T-helper 2 cell treated with Interferon-gamma antibody and Interleukin-4, amounts not matched to agents 5 μg/mL and 100 μg/mL, for 36 hours (primary cell): ENCODE measurements at places on chromosomes 3 and 15.

DNA sequence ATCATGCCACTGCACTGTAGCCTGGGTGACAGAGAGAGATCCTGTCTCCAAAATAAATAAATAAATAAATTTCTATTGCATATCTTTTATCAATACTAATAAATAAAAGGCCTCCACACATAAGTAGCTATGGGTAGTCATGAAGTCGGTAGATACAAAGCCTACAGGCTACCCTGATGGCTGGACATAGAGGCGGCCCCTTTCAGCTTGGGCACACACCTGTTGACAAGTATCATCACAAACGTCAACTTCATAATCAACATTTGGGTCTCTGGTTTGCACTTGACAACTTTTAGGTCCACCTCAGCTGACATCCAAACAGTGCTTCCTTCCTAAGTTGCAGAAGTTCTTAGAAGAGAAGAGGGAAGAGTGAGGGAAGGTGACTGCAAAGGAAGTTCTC lies 53.4 kb downstream of the ITGA11 start:
- DNase-seq: no peak

DNA sequence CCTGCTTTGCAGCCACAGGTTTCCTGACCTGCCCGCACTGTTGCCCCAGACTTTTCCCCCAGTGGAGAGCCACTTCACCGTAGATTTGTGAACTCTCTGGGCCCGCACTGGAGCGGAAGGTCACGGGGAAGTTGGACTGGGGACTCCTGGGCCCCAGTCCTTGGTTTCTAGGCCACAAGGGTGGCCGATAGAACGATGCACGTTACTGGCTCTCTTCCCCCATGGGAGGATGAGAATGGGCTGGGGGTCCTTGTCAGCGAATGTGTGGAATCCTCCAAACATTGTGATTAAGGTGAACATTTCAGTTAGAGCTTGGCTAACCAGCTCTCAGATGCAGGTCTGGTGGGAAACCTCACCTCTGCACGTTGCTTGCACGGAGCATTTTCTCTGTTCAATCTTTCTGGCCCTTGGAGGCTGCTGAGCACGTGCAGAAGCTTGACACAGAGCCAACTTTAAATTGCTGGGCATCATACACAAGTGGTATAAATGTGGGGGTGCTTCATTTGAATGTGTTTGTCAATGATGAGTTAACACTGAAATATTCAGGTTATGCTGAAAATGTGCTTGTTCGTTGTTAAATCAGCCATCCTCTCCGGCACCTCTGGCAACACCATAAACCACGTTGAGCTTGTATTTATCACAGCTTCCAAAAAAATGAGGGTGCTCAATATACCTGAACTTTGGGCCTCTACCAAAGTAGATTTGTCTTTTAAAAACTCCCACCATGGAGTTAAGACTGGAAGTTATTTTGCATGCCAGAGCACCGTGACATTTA lies 976 bp downstream of the DIS3L start:
- DNase-seq: no peak

DNA sequence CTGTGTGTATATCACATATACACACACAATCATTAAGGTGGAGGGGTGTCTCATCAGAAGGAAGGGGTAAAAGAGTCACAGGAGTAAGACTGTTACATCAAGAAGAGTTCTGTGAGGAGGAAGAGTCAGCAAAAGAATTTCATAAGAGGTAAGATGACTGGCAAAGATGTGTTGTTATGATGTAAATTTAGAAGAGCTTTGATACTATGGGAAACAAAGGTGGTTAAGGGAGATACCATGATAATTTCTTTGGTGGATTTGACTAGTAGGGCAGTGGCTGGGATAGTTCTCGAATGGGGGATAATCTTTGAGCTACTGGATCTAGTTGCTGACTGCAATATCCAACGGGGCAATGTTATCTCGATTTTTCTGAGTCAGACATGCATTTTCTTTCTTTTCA lies 61.6 kb downstream of the STAG1 start:
- DNase-seq: no peak

- DNase-seq: no peak
Measured at GRCh38 chr3:37968813-37969595, 21.6 kb upstream of the VILL start.

GRCh38 chr3:16332904-16333426 lies 68.0 kb downstream of the OXNAD1 start:
- no peak for DNase-seq

- DNase-seq: peak; percentile 46
Measured at GRCh38 chr15:65832549-65833364, 36.5 kb upstream of the RAB11A start.

DNA sequence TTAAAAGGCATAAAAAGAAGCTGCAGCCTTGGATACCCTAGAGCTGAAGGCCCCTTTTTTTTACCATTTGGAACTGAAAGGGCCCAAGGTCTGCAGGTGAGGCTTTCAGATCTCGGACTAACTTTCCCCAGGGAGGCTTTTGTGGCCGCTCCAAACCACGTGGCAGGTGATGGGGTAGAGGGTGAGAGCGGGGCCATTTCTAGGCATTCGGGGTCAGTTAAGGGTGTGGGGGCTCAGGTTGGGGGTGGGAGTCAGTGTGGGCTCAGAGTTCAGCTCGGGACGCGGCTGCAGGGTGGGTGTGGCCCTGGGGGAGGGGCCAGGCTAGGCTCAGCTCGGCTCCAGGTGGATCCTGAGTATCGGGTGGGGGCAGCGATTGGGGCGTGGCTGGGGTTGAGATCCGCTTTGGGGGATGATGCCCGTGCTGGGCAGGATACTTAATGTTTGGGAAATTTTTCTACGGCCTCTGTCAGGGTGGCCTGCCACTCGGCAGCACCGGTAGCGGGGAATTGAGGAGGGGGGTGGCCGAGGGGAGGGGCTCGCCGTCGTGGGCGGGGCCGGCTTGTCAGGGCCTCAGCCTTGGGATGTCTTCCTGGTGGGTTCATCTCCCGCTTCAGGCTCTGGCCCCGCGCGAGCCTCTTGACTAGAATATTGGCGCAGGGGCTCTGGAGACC lies 2.5 kb downstream of the KLF13 start:
- no peak for DNase-seq
